ENCODE measurements at places on chromosomes 5 and 9.

GRCh38 chr5:87069974-87070608 is 197.6 kb upstream of the RASA1 start:
- DNase-seq: peak; percentile 17

DNA sequence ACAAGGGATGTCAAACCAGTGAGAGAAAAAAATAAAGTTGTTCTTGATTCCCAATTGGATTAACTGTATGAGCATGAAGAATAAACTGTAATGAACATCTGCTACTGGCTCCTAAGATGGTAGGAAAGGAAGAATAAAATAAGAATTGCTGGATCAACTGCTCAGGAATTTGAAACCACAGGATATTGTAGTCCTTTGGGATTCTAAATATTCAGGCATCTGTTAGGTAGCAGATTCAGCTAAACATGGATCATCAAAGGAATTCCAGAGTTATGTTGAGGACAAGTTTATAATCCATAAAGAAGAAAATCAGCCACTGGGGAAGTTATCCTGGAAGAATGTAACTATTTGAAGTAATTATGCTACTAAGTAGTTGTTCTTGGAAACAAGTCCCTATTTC is 65.8 kb downstream of the ISL1 start:
- DNase-seq: no peak

- no peak for DNase-seq
Observed at GRCh38 chr9:114771889-114772288, 34.0 kb downstream of the TNFSF15 start.

DNA sequence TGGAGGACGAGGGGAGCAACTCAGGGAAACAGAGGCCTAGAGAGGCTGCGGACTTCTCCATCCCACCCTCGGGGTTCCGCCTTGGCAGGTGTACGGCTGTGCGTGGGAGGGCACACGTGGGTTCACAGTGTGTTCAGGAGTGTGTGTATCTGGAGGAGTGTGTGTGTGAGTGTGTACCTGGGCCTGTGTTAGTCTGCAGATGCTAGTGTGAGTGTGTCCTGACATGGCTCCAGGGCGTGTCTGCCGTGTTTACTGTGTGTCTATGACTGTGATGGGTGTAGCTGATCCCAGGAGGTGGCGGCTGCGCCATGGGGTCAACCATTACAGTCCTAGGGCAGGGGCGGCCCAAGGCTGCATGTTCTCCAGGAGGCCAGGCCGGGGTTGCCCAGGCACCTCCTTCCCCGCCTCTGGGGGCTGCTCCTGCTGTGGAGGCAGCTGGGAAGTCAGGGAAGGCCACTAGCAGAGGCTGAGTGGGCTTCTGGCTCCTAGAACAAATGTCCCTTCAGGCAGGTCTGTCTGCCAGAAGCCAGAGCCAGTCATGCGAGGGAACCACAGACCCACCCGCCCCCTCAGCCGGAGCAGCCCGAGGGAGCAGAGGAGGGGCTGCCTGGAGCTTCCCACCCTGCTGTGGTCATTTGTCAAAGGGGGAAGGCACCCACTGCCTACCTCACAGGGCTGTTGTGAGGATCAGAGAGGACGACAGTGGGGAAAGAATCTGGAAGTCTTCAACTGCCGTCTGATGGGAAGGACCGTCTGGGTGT is 21.4 kb downstream of the CRB2 start:
- no peak for DNase-seq

DNA sequence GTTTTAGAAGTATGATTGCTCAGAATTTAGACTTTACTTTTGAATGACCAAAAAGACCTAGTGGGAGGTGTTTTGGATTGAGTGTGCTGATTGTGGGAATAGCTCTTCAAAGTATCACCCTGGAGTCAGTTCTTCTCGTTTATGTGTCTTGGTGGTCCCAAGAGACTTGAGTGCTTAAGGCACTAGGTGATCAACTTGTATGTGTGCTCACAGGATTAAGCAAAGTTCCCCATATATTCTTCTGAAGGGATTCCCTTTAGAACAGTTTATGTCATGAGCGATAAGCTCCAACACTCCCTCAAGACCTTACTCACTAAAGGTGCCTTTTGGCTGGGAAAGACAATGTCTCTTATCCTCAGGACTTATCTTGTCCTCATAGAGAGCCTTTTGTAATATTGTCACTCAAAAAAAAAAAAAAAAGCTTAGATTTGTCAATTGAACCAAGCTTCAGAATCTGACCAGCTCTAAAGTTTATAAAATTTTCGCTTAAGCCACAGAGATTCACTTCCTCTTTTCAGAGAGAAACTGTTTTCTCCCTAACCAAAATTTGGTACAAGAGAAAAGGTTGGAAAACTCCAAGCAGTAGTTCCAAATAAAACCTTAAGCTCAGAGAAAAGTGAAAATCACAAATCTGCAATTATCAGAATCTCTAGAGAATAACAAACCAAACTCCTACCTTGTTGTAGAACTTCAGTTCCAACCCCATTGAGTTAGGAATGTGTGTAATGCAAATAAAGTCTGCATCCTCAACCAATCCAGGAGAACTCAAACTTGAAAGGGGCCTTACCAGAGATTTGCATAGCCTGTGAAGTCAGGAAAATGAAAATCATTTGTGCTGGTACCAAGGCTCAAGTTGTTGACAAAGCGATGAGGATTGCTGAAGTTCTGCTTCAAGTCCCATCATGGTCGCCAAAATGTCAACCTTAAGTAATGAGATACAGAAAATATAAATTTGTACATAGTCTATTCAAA is 40.0 kb upstream of the PDZD2 start:
- DNase-seq: no peak

DNA sequence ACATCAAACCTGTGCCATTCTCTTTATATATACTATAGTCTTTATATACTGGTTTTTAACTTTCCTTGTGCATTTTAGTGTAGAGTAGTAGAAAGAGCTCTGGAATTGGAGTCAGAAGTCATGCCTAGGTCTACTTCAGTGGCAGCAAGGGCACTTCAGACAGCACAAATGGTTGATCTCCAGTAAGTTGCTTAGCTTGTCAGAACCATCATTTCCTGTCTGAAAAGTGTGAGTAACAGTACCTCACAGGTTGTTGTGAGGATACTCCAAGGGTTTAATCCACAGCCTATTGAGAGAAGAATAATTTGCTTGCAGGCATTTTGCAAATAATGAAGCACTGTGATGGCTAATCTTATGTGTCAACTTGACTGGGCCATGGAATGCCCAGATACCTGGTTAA is 95.8 kb upstream of the NR4A3 start:
- DNase-seq: no peak

DNA sequence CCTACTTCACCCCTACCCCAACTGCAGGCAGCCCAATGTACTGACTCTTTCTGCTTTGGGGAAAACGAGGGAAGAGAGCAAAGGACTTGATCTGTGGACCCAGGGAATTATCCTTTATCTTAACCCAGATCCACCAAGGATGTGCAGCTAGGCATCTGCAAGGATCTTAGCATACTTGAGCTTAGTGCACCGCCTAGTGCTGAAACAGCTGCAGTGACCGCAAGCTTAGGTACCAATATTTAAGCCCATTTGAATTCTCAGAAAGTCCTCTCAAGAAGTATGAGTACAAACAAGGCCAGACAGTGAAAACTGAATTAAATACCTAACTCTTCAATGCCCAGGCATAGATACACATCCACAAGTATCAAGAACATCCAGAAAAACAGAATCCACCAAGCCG is 576.7 kb upstream of the ADAMTS16 start:
- DNase-seq: no peak

DNA sequence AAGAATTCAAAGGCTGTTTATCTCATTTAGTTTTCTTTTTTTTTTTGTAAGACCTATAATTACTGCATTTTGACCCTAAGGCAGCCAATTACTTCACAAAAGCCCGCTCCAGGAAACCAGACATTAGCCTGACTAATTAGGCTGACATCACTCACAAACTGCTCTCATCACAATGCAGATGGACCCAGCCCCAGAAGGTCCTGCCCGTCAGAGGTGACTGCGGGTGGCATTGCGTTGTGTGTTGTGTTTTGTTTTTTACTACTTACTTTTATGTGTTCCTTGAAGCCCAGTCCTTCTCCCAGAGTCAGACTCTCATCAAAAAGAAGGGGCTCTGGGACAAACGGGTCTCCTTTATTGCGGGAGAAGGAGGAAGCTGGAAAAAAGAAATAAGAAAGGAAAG is 172.2 kb downstream of the HSD17B3 start:
- no peak for DNase-seq

GRCh38 chr9:69273161-69273560 is 51.9 kb upstream of the ENTREP1 start:
- no peak for DNase-seq

DNA sequence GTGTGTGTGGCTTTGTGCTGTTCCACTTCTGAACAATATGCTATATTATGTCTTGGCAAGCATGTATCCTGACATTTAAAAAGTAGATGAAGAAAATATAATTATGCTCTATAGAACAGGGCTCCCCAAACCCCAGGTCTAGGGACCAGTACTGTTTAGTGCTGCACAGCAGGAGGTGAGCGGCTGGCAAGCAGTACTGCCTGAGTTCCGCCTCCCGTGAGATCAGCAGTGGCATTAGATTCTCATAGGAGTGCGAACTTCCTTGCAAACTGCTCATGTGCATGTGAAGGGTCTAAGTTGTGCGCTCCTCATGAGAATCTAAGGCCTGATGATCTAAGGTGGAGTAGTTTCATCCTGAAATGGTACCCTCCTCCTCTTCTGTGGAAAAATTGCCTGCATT is 979.1 kb upstream of the CTNND2 start:
- no peak for DNase-seq

GRCh38 chr5:21185536-21185935 is 1197.5 kb upstream of the CDH18 start:
- DNase-seq: no peak

DNA sequence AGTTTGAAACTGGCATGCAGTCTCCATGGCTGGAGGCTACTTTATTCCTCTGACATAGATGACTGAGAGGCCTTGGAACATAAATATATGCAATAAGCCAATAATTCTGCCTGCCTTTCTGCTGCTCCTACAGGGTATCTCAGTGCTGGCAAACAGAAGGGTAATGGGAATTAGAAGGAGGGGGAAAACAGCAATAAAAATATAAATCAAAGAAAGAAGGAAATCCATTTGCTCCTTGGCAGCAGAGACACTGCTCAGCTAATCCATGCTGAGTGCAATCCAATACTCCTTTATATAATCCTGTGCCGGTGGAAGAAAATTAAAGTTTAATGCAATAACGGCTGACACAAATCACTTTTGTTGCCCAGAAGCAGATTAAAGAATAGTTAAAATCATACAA is 478.9 kb downstream of the SPATA31D1 start:
- no peak for DNase-seq

DNA sequence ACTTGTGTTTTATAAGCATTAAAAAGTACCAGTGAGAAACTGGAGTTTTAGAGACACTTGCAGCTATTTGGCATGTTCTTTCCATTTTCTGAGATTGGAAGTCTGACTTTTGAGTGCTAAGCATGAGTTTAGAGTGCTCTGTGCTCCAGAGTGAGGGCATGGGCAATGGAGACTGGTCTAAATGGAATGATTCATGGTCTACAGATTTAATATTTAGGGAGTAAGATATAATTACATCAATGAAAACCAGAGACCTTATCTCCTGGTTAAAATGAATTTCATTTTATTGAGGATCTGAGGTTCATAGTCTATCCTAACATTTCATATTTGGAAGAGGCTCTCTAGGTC is 135.9 kb upstream of the RPS23 start:
- no peak for DNase-seq

DNA sequence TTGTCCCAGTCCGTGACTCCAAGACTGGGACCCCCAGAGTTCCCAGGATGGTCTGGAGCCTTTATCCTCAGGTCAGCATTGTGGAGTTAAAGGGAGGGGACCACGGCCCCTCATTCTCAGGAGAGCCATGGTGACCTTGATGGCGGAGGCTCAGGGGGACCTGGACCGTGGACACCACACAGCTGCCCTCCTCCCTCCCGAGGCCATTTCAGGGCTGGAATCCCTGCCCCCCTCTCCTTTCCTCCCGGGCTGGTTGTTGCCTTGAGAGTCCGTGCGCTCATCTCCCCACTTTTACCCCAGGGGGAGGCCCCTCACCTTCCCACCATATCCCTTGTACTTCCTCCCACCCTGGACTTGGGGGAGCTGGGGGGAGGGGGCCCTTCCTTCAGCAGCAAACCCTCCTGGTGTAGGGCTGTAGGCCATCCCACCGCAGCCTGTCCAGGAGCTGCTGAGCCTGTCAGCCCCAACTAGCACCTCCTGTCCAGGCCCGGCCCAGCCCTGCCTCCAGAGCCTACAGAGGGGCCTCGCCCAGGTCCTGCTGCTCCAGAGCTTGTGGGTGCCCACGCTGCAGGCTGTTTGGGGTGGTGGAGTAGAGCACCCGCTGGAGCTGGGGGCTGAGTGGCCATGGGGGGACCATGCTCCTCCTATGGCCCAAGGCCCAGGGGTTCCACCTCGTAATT is 14.3 kb upstream of the AJM1 start:
- no peak for DNase-seq

GRCh38 chr5:141695627-141696215 is 13.7 kb upstream of the ARAP3 start:
- DNase-seq: no peak

GRCh38 chr5:44869928-44870327 is 61.2 kb downstream of the MRPS30 start:
- DNase-seq: no peak

GRCh38 chr9:70940605-70941004 is 180.8 kb downstream of the TRPM3 start:
- DNase-seq: no peak

- no peak for DNase-seq
Observed at GRCh38 chr5:131548176-131548575, 86.9 kb downstream of the RAPGEF6 start.

- DNase-seq: no peak
Observed at GRCh38 chr9:100589582-100589981, 11.7 kb downstream of the CAVIN4 start.

GRCh38 chr5:151078490-151079262 is 2.2 kb downstream of the TNIP1 start:
- DNase-seq: no peak

DNA sequence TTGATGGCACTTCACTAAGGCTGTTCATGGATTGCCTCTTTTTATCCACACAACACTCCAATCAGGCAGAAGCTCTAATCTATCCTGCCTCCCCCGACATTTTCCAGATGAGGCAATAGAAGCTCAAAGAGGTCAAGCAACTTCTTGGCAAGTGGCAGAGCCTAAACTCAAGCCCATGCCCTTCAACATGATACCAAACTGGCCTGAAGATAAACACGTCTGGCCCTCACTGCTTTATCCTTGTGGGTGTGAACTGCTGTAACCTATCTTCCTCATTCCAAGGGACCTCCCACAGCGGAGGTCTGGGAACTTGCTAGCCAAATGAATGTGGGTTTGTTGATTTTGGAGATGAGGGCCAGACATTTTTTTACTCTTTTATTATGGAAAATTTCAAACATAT is 9.5 kb downstream of the SLC35A4 start:
- no peak for DNase-seq

- no peak for DNase-seq
Observed at GRCh38 chr5:96391921-96392320, 41.1 kb downstream of the PCSK1 start.

DNA sequence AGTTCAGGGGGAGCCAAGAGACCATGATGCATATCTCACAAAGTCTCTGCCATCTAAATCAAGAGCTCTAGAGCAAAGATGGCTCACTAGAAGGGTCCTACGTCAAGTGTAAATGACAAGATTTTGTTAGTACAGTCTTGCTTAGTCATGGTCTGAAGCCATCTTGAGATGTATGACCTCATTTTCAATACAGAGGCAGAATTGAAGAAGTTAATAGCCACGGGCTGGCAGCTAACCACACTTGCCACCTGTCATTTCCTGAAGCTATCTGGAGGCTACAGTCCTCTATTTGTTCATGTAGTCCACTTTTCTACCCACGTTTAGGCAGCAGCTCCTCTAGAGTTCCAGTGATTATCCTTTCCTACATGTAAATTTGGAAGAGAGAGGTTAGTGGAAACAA is 231.7 kb upstream of the CDH12 start:
- DNase-seq: no peak

- no peak for DNase-seq
Observed at GRCh38 chr9:112115109-112115508, 60.0 kb downstream of the SUSD1 start.

All from fibroblast of skin of left biceps (primary cell).